Activated CD4-positive, alpha-beta T cell treated with anti-CD3 and anti-CD28 coated beads for 48 hours (primary cell): ENCODE measurements at places on chromosomes 16 and 17.

GRCh38 chr17:38672788-38673706, 1.7 kb downstream of the EPOP start:
- DNase-seq: no peak

DNA sequence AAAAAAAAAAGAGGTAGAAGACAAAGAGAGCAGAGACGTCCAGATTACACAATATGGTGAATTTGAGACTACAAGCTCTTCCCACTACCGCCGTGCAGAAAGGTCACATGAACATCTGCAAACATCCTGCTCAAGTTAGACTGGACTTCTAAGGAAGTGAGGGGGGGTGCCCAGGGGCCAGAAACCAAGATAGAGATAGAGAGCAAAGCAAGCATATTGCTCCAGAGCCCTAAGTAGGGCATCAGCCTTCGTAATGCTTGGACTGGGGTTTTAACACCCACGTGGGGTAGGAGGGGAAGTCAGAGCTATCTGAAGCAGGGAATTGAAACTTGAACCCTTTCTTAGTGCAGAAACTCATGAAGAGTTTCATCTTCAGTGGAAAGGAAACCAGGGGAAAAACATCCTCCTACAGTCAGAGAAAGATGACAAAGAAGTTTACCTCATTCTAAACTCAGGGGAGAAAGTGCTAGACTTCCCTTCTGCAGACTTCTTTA, 8.7 kb downstream of the CLEC19A start:
- DNase-seq: peak; percentile 73

GRCh38 chr16:68369697-68370580, 59.1 kb downstream of the PRMT7 start:
- peak; percentile 61 for DNase-seq

GRCh38 chr17:76643553-76644148, at the start of gene ST6GALNAC1:
ST6GALNAC1 (minus strand) TSS chr17:76643757; CDS start chr17:76643638, 119 bp downstream.
- peak; percentile 18 for DNase-seq

DNA sequence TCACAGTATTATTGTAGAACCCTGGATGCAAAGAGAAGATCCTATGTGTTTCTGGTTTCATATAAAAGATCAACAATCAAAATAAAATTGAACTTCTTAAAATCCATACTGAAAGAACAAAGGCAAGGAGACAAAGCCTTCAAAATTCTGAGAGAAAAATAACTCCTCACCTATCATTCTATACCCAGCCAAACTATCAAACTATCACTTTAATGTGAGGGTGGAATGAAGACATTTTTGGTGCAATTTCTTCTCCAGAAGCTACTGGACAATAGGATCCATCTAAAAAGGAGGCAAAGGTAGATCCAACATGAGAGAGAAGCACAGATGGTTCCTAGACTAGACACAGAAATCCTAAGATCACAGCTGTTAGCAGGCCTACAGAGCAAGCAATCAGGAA, 71.1 kb downstream of the CPPED1 start:
- no peak for DNase-seq

DNA sequence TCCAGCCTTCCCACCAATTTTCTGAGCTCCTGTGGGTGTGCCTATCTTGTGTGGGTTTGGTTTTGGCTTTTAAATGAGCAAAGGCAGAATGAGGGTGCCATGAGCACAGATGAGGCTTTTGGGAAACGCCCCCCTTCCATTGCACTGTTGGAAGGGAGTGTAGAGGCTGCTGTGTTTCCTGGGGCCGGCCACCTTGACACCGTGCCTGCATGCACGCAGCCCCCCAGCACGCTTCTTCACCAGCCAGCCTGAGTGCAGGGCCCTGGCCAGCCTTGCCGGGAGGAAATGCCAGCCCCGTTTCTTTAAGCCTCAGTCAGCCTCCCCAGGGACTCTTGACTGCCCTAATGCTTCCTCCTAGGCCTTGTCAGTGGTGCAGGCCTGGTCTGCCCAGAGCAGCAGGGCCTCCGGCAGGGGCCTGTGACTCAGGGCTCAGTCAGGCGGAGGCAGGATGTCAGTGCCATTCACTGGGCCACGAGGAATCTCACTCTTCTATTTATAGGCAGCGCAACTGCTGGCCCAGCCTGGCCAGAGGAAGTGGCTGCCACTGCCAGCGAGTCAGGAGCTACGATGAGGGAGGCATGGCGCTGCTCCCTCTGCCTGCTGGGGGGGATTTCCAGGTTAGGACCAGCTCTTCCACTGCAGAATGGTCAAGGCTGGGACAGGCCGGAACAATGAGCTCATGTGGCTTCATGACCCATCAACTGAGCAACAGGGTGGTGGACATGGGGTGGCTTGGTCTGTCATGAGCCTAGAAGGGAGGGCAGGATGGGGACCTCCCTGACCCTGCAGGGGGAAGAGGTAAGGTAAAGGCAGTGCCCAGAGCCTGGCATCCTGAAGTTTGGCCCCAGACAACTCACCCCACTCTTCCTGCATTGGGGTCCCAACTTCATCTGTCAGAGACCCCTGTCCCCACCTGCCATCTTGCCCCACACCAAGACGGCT, 205.2 kb downstream of the RAB11FIP4 start:
- peak; percentile 44 for DNase-seq

GRCh38 chr17:28008513-28008912, 34.0 kb upstream of the NLK start:
- peak; percentile 12 for DNase-seq

GRCh38 chr16:17940584-17941364, 395.8 kb downstream of the NPIPA8 start:
- DNase-seq: no peak

DNA sequence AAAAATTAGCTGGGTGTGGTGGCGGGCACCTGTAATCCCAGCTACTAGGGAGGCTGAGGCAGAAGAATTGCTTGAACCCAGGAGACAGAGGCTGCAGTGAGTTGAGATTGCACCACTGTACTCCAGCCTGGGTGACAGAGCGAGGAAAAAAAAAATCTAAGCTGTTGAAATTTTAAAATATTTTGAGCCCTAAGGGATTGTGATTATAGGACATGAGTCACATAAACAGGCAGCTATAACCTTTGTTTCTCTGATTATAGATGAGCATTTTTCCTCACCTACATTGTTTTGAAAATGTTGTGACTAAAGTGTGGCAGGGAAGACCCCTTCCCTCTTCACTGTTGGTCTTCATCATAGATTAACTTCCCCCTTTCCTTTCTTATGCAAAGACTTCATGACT, 135.5 kb downstream of the MGAT5B start:
- no peak for DNase-seq

- no peak for DNase-seq
Observed at GRCh38 chr17:48441231-48441711, 11.3 kb upstream of the SKAP1 start.

DNA sequence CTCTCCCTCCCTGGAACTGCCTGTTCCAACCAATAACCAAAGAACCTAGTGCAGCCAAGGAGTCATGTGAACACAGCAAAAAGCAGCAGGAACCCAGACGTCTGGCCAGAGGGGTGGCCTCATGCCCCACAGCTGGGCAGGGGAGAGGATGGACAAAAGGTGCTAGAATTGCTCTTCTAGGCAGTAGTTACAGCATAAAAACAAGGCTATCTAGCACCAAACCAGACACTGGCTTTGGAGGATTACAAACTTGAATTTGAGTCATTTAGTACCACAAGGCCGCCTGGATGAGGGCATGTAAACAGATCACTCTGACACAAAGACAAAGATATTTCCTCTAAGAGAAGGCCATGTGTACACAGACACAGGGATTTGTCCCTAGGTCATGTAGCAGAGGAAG, 423.3 kb upstream of the MAF start:
- DNase-seq: no peak

GRCh38 chr17:79201119-79201518, 126.5 kb downstream of the ENGASE start:
- DNase-seq: no peak

DNA sequence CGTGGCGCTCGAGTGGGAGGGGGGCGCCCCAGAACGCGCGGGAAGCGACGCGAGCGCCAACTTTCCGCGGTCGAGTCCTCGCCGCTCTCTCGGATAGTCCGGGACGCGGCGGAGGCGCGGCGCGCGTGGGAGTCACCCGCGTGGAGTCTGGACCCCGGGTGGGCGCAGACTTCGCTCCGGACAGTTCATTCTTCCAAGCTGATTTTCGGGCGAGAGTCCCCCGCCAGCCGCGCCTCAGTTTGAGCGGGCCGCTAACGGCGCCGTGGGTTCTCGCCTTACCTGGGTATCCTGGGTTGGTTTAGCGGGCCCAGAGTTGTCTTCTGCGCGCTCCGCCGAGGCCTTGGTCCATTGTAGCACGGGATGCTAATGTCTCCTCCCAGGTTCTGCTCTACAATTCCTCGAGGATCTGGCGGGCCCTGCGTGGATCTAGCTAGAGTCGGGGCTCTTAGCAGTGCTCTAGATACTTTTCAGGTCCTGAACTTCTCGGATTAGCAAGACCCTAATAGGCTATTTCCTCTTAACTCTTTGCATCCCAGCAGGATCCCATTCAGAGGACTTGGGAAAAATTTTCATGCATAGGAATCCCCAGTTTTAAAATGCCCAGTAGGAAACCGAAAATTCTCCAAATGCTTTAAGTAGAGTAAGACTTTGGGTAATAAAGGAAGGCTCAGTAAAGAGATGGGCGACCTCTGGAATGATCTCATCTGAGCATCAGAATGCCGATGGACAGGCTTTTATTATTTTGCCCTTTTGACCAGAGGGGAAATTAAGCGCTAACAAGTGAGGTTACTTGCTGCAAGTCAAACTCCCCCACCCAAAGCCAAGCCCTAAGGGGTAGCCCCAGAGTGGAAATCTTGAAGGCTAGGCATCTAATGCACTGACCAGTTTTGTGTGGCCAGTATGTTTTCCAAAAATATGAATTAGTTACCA, 537 bp upstream of the GJC1 start:
- DNase-seq: peak; percentile 28

- no peak for DNase-seq
Observed at GRCh38 chr17:39861235-39861634, 2.9 kb downstream of the IKZF3 start.

- DNase-seq: no peak
Observed at GRCh38 chr16:82056550-82056896, 21.5 kb downstream of the HSD17B2 start.
